ENCODE measurements at places on chromosomes 5 and 9. TPM values are rescaled to one million over a fixed set of nuclear protein-coding genes. Genes with fewer than 3 reads are reported as not detected.

Gene TNFSF15
- total RNA-seq: 1.5 TPM

Gene ANKRD34B
- total RNA-seq: not detected

Gene OR13C2
- 0.28 TPM for total RNA-seq

Gene MUSK
- 0.19 TPM for total RNA-seq

Gene SELENOP
- 4.8 TPM for total RNA-seq

Gene HACD4
- 3.5 TPM for total RNA-seq

Gene CDX1
- 0.38 TPM for total RNA-seq

Gene CD74
- 0.38 TPM for total RNA-seq

Gene LHX3
- total RNA-seq: not detected

Gene CDO1
- total RNA-seq: 1.5 TPM

Gene KIF27
- 4.5 TPM for total RNA-seq

Gene MARCHF11
- total RNA-seq: not detected

Gene SGCD
- 0.85 TPM for total RNA-seq

Gene CCDC192
- total RNA-seq: not detected

Gene LVRN
- under 0.01 TPM for total RNA-seq

Gene SPINK7
- total RNA-seq: not detected

Gene CDH9
- total RNA-seq: not detected

Gene C9orf153
- total RNA-seq: 0.56 TPM

Gene STXBP1
- 19.6 TPM for total RNA-seq

Gene GABRG2
- total RNA-seq: not detected

Gene TMEM215
- total RNA-seq: not detected

Gene SMC5
- 20.3 TPM for total RNA-seq

Gene GPR151
- not detected for total RNA-seq

Gene TXNDC8
- not detected for total RNA-seq

Gene SLC1A1
- 117 TPM for total RNA-seq

Gene CCDC171
- total RNA-seq: 2.8 TPM

Gene TMEM267
- 13.0 TPM for total RNA-seq

Gene GLDC
- total RNA-seq: 0.85 TPM

Gene RANBP17
- total RNA-seq: 11.9 TPM

Gene PCDH1
- total RNA-seq: 0.77 TPM
